ENCODE measurements at places on chromosomes 3 and 15.

- no peak for DNase-seq
Observed at GRCh38 chr3:46672349-46672695, 21.2 kb downstream of the ALS2CL start.

DNA sequence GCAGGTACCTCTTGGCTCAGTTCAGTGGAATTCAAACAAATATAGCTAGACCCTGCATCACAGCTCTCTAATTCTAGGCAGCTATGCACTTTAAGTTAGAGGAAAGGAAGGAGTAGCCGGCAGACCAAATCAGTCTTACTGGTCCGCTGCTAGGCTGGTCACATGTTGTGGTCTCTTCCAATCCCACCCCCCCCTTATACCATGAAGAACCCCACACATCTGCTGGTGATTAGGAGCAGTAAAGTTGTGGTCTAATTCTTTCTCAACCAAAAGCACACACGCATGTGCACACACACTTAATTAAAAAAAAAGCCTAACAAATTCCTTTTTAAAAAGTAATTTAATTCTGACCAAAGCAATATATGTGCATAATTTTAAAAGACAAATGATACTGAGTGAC is 16.7 kb upstream of the SH3GL3 start:
- DNase-seq: no peak

GRCh38 chr3:104291878-104292277 is 1074.8 kb upstream of the ALCAM start:
- no peak for DNase-seq

DNA sequence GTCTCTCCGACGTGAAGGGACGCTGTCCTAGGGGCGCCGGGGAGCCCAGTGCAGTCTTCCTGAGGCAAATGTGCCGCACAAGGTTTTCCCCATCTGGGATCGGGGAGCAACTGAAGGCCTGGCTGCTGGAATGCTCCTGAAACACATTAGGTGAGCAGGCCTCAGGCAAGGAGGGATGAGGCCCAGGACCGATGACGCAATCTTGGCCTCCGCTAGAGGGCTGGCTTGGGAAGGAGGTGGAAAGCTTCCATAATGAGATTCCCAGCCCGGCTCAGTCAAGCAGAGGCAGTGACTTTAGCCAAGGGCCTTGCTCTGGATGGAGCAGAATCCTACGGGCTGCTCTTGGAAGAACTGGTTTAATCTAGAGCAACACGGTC is 50.8 kb downstream of the CPN2 start:
- peak; percentile 43 for DNase-seq

- DNase-seq: no peak
Observed at GRCh38 chr3:122233101-122233952, 49.9 kb downstream of the CASR start.

DNA sequence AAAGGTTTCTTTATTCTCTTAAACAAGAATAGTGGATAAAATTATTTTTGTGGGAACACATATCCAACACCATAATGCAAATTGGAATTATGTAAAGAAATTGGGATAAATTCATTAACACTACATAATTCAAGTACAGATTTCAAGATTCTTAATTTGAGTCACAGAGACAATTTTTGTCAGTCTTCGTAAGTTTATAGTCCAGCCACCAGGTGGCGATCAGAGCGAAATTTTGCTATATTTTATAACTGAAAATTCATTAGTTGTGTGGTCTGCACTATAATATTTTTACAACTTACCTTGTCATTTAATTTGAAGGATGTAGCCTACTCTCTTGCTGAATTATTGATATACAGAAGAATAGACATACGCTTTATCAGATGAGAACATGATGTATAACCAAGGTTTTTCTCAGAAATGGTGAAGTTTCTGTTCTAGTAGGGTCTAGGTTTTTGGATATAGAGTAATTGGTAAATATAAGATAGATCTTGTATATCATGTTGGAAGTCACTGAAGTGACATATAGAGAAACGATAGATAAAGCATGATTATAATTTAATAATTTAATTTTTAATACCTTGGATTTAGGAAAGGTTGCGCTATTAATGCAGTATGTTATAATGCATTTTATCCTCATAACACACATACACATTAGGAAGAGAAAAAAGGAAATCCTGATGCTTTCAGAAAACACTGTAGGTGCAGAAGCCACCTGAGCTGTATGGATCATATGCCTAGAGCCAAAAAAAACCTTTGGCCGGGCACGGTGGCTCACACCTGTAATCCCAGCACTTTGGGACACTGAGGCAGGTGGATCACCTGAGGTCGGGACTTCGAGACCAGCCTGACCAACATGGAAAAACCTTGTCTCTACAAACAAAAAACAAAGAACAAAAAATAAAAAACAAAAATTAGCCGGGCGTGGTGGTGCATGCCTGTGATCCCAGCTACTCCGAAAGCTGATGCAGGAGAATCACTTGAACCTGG is 31.7 kb downstream of the PLSCR4 start:
- peak; percentile 25 for DNase-seq

DNA sequence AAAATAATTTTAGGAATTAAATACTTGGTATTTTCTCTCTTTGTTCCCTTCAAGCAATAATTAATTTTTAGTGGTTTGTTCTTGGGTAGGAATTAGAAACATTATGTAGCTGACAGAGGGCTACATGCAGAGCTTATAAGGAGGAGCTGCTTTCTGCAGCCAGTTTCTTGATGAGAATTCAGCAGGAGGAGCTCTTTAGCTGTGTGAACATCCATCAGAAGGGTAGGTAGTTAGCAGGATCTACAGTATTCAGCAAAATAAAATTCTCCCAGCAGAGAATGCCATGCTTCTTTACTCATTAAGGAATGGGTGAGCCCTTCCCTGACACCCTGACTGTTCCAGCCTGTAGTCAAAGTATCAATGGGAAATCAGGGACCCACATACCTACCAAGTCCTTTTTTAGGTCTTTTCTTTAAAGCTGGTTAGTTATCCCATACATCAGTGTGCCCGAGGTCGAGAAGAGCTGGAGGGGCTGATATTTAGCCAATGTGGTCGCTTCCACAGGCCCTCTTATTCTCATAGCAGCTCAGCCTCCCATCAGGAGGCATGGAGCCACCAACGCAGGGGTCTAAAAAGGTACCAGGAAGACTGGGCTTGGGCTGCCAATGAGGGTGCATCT is 54.0 kb downstream of the KCNAB1 start:
- DNase-seq: peak; percentile 57

DNA sequence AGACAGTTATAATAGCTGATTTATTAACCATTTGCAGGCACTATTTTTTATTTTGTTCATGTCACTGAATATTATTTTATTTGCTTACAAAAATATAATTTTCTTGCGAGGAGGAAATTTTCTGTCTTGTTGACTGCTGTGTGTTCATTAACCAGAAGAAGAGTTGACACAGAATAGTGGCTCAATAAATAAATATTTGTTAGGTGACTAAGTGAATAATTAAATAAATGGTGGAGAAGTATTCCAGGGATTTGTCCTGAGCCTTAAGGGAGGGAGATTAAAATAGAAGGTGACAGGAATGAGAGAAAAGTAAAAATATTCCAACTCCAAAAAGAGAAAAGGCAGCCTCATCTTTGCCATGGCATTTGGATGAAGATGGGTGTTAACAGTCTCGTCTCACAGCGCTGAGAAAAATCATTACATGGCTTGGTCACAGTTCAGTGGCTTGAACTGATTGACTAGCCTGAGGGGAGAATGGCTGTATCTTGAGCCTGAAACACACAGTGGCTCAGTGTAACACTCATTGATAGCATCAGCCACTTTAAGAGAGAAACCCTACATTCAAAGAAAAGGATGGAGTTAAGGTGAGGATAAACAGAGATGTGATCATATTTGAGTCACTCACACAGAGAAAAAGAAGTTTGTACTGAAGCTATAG is 449.9 kb upstream of the NAALADL2 start:
- no peak for DNase-seq

GRCh38 chr3:187318819-187319616 is 27.5 kb upstream of the MASP1 start:
- DNase-seq: peak; percentile 36

DNA sequence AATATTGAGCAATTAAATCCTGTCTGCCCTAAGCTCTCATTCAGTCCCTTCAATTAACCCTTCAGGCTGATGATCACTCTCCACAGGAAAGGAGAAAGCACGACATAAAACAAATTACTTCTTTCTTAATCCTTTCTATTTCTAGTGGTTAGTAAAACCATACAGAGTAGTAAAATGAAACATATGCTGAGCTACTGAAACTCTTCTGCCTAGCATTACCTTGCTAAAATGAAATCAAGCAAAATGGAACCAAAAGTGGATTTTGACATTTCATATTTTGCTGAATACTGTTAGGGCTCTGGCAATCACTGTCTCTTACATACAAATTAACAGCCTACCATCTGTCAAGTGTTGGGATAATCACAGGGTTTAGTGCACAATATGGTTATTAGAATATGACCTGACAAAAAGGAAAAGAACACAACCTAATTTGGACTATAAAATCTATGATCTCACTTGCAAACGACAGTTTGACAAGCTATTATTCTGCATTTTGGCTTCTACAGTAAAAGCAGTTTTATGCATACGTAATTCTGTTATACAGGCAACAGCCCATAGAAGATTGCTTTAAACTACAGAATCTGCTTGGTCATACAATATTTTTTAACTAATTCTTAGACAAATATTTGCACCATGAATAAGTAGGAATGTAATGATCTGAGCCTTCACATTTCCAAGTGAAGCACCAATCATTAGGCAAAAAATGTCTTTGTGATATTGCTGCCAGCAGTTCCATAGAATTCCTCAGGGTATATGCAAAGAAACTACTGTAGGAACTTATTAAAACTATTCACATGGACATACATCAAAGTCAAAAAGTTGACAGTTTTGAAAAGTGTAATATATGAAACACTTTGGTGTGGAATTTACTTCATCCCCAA is 105.0 kb downstream of the FHIT start:
- DNase-seq: no peak

DNA sequence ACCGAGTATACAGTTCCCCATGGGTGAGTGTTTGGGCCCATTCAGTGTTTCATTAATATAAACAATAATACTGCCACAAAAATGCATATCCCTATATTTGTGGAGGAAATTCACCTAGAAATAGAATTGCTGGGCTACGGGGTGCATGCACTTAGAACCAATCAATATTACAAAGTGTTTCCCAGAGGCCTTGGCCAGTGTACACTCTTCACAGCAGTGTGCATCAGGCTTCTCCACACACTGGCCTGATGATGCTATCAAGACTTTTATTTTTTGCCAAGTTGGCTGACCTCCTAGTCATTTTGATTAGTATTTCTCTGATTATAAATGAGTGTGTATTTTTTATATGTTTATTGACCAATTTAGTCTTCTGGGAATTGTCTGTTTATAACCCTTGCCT is 323.7 kb downstream of the EPHB1 start:
- DNase-seq: no peak

DNA sequence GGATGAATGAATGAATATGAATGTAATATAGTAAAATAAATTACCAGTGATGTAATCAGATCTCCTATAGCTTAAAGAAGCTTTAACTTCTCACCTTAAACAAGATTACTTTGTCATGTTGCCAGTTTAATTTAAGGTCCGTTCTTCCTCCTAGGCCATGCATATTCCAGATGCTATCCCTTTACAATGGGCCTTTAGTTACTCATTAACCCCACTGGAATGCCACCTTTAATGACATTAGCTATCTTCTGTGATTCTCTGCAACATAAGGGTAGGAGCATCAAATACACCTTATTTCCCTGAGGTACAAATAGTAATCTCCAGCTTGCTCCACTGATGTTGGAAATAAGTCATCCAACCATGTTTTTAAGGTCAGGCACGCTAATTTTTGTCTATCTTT is 63.0 kb upstream of the TIMP4 start:
- no peak for DNase-seq

- no peak for DNase-seq
Observed at GRCh38 chr3:56916716-56917360, 115.1 kb upstream of the ARHGEF3 start.
